Tibial nerve (tissue), 4 donors: ENCODE measurements at places on chromosomes 4 and X. TPM values are rescaled to one million over a fixed set of nuclear protein-coding genes. Genes with fewer than 3 reads are reported as not detected.

The POLN gene
- 7.3 TPM for total RNA-seq

The DRP2 gene
- 94.5 TPM for total RNA-seq

The EFNB1 gene
- total RNA-seq = 118 TPM

The FRMPD3 gene
- total RNA-seq = not detected

The SOWAHB gene
- total RNA-seq = 0.21 TPM

The FAT4 gene
- total RNA-seq = 22.7 TPM

The FAM236A gene
- total RNA-seq = not detected

The CCKAR gene
- not detected for total RNA-seq

The SMAD1 gene
- 23.8 TPM for total RNA-seq

The F8A2 gene
- total RNA-seq = 3.8 TPM

The CXCL11 gene
- not detected for total RNA-seq

The PRRG3 gene
- total RNA-seq = 55.7 TPM

The SPANXN3 gene
- not detected for total RNA-seq

The CDS1 gene
- 0.21 TPM for total RNA-seq

The POU3F4 gene
- not detected for total RNA-seq

The MGAT4D gene
- not detected for total RNA-seq

The UGT2B10 gene
- total RNA-seq = not detected

The PRSS12 gene
- total RNA-seq = not detected

The KLHL8 gene
- total RNA-seq = 18.2 TPM

The TAF7L gene
- not detected for total RNA-seq

The DOCK11 gene
- 30.0 TPM for total RNA-seq

The PCYT1B gene
- 1.9 TPM for total RNA-seq

The TKTL1 gene
- total RNA-seq = not detected

The PLP1 gene
- total RNA-seq = 482 TPM

The DCK gene
- total RNA-seq = 18.0 TPM
